ENCODE measurements at places on chromosomes 2 and 18. TPM values are rescaled to one million over a fixed set of nuclear protein-coding genes. Genes with fewer than 3 reads are reported as not detected.

GRCh38 chr2:105997711-105998110 is 196.4 kb downstream of the UXS1 start:
- DNase-seq: no peak

- DNase-seq: peak; percentile 71
These were observed 150.0 kb upstream of the ALKAL2 start for GRCh38 chr2:437756-438393.

GRCh38 chr2:183807870-183808269 is 683.6 kb downstream of the NUP35 start:
- DNase-seq: no peak

DNA sequence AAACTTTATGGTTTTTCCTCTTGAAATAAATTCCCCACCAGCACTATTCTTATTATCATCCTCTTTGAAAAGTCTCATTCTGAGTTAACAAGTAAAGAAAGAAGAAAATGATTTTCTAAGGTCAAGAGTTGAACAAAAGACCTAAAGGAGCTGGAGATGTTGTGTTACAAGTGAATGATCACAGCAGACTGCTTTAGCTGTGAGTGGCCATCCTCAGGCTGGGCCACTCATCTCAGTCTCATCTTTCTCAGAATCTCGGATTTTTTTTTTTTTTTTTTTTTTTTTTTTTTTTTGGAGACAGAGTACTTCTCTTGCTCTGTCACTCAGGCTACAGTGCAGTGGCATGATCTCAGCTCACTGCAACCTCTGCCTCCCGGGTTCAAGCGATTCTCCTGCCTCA is 133.3 kb downstream of the CDH2 start:
- no peak for DNase-seq

GRCh38 chr18:24734058-24734457 is 273.6 kb downstream of the HRH4 start:
- DNase-seq: peak; percentile 55

DNA sequence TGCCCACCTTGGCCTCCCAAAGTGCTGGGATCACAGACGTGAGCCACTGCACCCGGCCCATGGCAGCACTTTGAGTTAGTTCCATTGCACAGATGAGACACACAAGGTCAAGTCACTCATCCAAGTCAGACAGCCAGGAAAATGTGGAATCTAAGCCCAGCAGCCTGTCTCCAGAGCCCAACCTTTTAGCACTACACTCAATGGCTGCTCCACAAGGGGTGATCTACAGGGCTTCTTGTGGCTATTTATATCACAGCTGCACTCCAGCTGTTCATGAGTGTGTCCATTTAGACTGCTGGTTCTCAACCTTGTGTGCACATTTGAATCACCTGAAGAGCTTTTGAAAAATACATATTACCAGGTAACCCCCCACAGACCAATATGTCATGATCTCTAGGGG is 72.9 kb upstream of the RPL31 start:
- no peak for DNase-seq

DNA sequence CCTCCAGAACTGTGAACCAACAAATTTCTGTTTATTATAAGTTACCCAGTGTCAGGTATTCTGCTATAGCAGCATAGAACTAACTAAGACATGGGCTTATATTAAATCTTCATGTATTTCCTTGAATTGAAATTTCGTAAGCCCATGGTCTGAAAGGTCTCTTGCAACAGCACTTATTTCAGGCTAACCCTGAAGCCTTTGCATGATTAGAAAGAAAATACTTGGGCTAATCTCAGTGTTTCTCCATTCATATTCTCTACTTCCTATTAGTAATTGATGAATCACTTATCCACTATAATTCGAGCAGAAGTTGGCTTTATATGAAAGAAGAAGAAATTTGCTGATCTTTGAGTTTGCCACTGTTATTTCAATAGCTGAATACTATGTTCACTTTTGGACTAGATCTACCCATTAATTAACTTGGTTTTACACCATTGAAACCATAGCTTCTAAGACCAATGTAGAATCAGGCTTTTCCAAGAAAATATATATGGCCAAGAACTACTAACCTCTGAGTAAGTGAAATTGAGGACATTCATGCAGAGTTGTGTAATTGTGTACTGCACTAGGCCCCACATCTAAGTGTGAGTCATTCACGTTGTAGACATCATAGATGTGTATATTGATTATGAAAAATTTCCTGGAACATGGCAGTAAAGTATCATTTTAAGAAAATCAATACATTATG is 731.6 kb downstream of the SOCS6 start:
- no peak for DNase-seq

DNA sequence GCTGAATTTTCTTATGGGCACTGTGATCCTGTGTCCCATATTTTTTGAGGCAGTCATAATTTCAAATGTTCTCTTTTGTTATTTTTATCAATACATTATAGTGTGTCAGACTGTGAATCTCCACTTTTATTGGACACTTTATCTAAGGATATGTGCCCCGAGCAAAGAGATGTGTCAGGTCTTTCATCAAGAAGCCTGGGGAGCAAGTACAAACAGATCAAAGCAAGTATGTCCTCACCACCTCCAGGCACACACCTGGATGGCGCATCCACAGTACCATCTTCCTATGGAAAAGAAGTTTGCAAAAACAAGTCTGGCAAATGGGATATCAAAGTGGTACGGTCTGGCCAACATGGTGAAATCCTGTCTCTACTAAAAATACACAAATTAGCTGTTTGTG is 81.0 kb upstream of the ZNF236 start:
- DNase-seq: no peak

DNA sequence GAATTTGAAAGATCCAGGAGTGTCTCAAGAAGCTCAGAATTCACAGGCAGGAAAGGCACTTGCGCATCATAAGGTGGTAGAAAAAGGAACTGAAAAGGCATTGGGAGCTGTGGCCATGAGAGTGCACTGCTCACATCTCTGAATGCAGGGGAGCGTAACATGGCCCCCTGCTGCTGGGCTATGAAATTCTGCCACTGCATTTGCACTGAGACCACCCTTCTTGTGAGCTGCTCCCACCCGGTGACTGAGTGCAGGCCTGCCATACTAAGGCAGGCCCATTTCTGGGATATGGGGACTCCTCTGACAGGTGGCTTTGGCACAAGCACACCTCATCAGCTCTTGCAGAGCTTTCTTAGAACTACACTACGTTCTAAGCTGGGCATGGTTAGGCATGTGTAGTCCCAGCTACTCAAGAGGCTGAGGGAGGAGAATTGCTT is 25.3 kb upstream of the STARD7 start:
- no peak for DNase-seq

DNA sequence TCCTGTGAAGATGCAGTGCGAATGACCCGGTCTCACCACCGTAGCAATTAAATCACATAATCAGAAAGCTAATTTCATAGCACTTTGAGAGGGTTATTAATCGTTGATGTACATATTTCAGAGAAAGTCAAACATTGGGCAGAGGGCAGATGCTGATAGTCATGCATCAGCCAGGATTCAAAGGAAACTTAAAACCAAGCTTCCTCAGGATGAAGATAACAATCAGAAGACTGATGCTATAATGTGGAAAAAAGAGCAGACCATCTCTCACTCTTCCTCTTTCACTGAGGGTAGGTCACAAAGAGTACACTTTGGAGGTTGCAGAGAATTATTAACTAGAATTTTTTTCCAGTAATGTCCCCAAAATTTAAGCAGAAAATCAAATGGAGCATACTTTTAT is 1027.7 kb upstream of the ZEB2 start:
- DNase-seq: no peak

DNA sequence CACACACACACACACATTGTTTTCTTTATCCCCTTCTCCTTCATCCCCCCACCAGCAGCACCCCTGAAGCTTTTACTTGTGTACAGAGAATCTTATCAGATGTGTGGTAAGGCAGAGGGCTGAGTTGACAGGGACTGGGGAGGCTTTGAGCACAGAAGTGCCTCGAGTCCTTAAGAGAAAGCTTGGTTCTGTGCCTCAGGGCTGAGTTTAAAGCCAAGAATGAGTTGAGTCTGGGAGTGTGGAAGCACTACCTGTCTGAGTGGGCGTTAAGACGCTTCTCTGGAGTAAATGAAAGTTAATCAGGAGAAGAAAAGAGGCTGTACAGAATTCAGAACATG is 2.7 kb downstream of the ID2 start:
- DNase-seq: peak; percentile 40

GRCh38 chr2:3491306-3491705 is 28.0 kb downstream of the ADI1 start:
- no peak for DNase-seq

DNA sequence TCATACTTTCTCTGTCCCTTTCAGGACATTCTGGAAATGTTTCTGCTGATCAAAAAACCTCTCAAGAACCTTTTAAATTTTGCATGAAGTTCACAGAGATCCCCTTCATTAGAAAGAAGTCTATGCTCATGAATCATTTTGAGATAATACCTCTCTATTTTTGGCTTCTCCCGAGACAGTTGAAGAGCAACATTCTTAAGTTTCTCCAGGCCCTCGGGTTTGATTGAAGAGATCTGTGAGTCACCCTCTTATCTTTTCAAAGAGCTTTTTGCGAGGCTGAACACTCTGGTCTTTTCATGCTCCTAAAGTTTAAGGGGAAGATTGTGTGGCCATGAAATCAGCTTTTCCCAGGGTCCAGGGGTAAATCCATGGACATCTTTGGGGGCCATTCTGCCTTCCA is 354.2 kb downstream of the FBXO15 start:
- DNase-seq: no peak

- DNase-seq: no peak
These were observed 396.8 kb upstream of the ID2 start for GRCh38 chr2:8285081-8285480.

- no peak for DNase-seq
These were observed 3.9 kb downstream of the CCDC121 start for GRCh38 chr2:27624943-27625342.

GRCh38 chr2:75573145-75573878 is 12.6 kb upstream of the EVA1A start:
- no peak for DNase-seq

GRCh38 chr18:79924814-79925731 is 26.4 kb downstream of the SLC66A2 start:
- peak; percentile 89 for DNase-seq

- peak; percentile 92 for DNase-seq
These were observed 143.6 kb upstream of the MAP3K20 start for GRCh38 chr2:172931918-172932520.

- DNase-seq: peak; percentile 56
These were observed 3.6 kb downstream of the CXCR4 start for GRCh38 chr2:136114382-136114781.

- DNase-seq: peak; percentile 84
These were observed 46.3 kb upstream of the DARS1 start for GRCh38 chr2:136031711-136032110.

GRCh38 chr2:180962727-180963314 is 17.6 kb upstream of the UBE2E3 start:
- peak; percentile 20 for DNase-seq

GRCh38 chr2:67075530-67076238 is 321.4 kb upstream of the ETAA1 start:
- DNase-seq: no peak

DNA sequence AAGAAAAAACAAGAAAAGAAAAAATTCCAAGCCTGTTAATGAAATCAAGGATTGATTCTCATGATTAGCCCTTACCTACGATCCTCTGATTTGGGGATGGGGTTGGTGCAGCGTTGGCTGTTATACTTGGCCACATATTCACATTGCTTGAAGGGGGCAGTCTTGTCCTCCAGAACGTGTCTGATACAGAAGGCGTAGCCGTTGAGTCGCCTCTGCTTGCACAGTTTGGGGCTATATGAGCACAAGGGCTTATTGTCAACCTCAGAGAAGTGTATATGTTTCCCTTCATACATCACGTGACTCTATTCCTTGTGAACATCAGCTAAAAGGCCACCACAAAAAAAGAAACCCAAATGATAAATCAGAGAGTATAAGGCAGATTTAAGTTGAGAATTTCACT is 23.2 kb downstream of the INO80D start:
- DNase-seq: no peak

The TMEFF2 gene
- 0.41 TPM for total RNA-seq

The USP37 gene
- total RNA-seq: 30.8 TPM

The ALK gene
- 0.41 TPM for total RNA-seq

The GPR45 gene
- not detected for total RNA-seq

The SCN3A gene
- total RNA-seq: 2.8 TPM

The AQP12B gene
- total RNA-seq: not detected

The TTC39C gene
- total RNA-seq: 15.7 TPM

The CD8B gene
- total RNA-seq: 1.0 TPM

The GPC1 gene
- 133 TPM for total RNA-seq

The SIX2 gene
- total RNA-seq: 14.4 TPM

The MTCL1 gene
- total RNA-seq: 36.9 TPM

The CROCC2 gene
- total RNA-seq: not detected

The IL1RN gene
- 44.7 TPM for total RNA-seq

The LINC00305 gene
- total RNA-seq: not detected

The RGPD3 gene
- total RNA-seq: 1.1 TPM

The SERPINE2 gene
- 44.6 TPM for total RNA-seq

The MREG gene
- total RNA-seq: 4.4 TPM

The CHST10 gene
- 21.4 TPM for total RNA-seq

The ERMN gene
- total RNA-seq: not detected

The UBXN4 gene
- total RNA-seq: 89.9 TPM

The GPAT2 gene
- 2.8 TPM for total RNA-seq

The B4GALT6 gene
- total RNA-seq: 7.2 TPM

The ITSN2 gene
- 44.4 TPM for total RNA-seq

The ZNF519 gene
- total RNA-seq: 11.6 TPM

The SCN9A gene
- total RNA-seq: 11.1 TPM
